ENCODE measurements at places on chromosomes 16 and 17.

GRCh38 chr17:78391051-78391431, 12.6 kb downstream of the PGS1 start:
- DNase-seq: no peak

GRCh38 chr17:63189930-63190329, 223.9 kb downstream of the TANC2 start:
- DNase-seq: no peak

- no peak for DNase-seq
These were observed 52.1 kb downstream of the METRNL start for GRCh38 chr17:83131401-83132011.

DNA sequence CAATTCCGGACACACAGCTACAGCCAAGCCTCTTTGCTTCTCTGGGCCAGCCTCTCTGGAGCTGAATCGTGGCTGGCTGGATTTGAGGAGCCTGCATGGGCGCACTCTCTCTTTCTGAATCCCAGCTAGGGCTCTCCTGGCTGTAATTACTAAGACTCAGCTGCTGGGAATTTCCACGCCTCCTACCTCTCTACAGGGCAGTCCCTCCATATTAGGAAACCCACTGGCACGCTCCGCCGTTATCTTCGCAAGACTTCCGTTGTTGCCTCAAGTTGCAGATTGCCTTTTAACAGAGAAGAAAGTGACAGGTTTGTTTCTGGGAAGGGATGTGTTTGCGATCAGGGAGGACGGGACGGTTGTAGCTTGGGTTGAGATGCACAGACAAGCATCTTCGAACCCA, 188.4 kb upstream of the NLRP1 start:
- no peak for DNase-seq

DNA sequence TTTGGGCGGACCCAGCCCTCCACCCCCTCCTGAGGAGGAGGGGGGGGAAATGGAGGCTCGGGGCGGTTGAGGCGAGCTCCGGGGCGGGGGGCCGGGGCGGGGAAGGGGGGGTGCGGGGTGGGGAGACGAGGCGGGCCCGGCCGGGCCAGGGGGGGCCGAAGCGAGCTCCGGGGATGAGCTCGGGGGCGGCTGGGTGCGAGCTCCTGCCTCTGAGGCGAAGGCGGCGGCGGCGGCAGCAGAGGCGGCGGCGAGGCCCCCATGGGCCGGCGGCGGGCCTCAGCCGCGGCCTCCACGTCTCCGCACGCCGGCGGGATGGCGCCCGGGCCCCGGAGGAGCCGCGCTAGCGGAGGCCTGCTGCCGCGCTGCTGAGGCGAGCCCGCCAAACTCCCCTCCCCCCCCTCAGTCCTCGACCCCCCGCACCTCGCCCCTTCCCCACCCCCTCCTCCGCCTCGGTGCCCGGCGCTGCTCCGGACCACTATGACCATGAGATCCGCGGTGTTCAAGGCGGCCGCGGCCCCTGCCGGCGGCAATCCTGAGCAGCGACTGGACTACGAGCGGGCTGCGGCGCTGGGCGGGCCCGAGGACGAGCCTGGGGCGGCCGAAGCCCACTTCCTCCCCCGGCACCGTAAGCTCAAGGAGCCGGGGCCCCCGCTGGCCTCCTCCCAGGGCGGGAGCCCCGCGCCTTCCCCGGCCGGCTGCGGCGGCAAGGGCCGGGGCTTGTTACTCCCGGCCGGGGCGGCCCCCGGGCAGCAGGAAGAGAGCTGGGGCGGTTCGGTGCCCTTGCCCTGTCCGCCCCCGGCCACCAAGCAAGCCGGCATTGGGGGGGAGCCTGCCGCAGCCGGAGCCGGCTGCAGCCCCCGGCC, 596 bp downstream of the MSL1 start:
- no peak for DNase-seq

DNA sequence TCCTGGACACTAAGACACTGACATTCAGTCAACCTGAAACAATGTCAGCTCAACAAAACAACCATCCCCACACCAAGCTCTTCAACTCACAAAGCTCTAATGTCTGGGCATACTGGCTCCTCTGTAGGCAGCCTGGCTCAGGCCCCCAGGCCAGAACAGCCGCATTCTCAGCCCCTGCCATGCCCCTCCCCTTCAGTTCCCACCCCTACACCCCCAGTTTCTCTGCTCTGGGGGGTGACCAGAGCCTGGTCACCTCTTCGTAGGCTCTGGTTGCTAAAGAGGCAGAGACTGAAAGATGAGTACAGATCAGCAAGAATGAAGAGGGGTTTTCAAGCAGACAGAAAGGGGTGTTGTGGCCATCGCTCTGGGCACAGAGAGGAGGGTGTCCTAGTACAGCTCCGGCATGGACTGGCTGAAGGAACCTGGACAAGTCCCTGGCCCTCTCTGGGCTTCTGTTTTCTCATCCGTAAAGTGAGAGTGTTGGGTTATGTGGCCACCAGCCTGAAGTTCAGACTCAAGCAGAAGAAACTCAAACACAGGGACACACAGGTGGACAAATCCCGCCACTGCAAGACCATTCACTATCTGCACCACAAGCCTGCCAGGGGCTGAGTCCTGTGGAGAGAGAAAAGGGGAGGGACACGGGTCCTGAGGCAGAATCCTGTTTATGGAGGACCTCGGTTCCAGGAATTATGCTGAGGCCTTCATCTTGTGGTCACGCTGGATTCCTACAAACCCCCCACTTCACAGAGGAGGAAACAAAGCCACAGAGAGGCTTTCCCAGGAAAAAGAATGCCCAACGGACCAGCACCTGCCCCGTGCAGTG, 987 bp upstream of the SLC4A1 start:
- DNase-seq: no peak

DNA sequence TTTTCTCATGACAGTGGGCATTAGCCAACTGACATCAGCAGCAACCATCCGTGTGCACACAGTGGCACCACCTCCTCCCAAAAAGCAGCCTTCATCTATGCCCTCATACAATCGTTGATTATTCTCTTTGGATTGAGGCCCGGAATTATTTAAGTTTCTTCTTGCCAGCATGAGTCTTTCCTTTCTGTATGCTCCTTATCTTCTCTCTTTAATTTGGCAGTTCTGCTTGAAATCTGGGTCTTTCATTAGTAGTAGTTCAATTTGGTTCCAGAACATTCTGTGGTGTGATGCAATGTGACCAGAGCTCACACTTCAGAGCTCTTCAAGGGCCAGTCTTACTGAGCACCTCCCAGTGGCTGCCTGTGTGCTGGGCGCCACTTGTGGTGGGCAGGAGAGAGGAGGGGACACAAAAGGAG, 52.2 kb upstream of the STH start:
- DNase-seq: no peak

- DNase-seq: no peak
These were observed 80.4 kb upstream of the DNAJA2 start for GRCh38 chr16:47053895-47054294.

DNA sequence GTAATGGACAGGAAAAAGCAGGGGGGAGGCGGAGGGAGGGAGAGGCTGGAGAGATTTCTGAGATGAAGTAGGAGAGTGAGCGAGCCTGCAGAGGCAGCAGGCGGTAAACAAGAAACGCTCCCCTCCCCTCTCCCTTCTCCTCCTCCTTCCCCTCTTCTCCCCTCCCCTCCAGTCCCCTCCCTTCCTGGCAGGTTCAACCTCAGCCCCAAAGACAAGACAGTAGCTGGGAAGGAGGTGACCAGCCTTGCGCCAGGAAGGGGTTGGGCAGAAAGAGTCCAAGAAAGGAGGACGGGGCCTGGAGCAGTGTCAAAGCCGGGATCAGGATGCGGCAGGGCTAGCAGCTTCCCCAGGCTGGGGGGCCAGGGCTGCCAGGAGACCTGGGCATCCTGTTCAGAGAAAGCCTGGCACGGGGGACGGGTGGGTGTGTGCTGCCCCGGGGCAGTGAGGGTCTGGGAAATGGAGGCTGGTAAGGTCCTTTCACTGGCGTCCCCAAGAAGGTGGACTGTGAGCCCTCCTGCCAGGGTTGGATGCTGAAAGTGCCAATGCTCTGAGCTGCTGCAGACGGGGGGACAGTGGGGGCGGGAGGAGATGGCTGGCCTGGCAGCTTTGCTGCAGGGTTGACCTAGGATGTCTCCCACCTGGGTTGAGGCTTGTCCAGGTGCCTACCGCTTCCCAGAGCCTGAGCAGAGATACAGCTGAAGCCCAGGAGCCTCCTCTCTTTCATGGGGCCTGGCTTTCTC, 261.6 kb upstream of the TNRC6C start:
- no peak for DNase-seq

GRCh38 chr16:769184-769784, 8.8 kb downstream of the MSLN start:
- DNase-seq: no peak

DNA sequence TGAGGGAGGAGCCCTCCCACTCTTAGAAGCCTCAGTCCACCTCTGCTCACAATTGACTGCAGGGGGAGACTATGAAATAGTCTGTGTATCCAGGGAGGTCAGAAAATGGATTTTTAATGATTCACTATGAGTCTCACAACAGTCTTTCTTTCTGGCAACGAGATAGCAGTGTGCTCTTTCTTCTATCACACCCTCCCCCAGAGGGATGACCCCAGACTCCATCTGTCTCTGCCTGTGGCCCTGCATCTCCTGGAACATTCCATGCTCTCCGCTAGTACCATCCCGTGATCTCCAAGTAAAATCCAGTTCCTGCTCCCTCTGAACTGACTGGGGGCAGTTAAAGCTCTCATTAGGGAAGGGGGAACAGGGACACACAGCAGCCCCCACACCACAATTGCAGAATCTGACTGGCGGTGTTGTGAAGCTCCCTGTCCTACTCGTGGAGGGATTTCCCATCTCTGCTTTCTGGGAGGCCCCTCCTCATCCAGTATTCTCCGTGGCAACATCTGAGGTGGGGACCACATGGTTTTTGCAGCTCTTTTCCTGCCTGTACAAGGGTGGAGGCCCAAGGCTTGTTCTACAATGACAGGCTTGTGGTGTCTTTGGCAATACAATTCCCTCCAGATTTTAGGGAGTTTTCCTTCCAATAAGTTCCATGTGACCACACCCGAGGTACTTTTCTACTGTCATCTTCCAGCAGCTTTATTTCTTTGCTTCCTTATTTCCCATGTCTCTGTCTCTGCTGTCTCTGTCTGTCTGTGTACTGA, 19.4 kb downstream of the NATD1 start:
- DNase-seq: no peak

DNA sequence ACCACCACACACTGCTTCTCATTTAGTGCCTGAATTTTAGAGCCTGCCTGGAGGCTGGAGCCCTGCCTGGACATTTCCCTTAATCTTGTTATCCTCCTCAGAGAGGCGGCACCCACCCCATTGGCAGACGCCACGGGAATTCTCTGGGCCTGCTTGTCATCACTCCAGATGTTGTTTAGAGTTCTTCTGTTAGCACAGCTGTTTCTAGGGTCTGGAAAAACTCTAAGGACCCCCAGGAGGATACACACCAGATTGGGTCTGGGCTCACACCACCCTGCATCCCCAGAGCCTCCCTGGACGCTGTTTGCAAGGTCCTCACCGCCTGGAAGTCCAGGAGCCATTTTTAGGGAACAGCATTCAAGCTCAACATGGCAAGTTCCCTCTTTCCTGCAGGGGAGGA, 565 bp upstream of the XAF1 start:
- no peak for DNase-seq

GRCh38 chr17:27596096-27596495, 34.9 kb upstream of the LGALS9 start:
- DNase-seq: no peak

DNA sequence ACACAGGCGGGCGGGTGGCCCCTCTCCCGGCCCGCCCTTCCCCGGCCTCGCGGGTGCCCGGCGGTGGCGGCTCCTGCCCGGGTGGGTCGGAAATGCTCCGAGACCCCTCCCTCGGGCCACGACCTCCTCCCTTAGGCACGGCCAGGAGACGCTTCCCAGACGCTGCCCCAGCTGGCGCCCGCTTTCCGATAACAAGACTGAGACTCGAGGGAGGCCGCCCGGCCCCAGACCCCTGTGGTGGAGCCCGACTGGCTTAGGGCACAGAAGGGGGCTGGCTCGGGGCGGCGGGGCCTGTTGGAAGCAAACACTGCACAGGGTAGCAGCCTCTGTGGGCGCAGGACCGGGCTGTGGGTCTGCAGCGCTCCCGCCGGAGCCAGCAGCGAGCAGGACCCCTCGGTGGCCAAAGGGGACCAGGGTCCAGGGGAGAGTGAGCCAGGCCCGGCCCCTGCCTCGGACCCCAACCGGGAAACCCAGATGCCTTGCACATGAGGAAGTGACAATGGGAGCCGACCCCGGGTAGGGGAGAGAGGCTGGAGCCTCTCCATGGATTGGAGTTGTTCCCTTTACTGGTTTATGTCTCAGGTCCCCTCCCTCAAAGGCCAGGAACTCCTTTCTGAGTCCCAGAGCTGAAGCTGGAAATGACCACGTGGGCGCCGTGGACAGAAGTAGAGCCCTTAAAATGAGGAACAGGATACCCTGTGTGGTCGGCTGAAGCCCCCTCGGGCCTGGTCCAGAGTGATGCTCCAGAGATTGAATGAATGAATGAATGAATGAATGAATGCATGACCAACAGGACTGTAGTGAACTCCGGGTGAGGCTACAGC, 19.8 kb upstream of the ADCY7 start:
- DNase-seq: no peak

DNA sequence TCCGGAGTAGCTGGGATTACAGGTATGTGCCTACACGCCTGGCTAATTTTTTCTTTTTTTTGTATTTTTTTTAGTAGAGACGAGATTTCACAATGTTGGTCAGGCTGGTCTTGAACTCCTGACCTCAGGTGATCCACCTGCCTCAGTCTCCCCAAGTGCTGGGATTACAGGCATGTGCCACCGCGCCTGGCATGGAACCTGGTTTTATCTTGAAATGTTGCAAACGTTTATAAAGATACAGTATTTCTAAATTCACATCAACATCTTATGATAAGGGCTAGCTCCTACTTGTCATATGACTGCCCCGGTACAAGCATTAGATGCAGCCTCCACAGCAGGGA, 1.5 kb upstream of the IST1 start:
- no peak for DNase-seq

DNA sequence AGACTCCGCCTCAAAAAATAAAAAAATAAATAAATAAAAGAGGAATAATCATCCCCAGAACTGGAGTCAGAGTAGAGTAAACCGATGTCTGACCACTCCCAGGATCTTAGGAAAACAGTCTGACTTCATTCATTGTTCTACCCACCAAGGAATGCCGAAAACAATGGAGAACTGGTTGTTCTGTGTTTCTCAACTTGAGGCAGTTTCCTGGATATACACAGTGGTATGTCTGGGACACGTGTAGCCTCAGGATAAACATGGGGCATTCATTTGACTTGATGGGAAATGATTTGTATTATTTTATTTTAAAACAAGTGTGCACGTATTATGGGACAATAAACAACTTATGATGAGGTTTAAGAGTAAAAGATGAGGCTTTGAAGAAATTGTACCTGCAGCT, 32.8 kb upstream of the PAFAH1B1 start:
- no peak for DNase-seq

- no peak for DNase-seq
These were observed 19.8 kb downstream of the PLXDC1 start for GRCh38 chr17:39131616-39132015.

- no peak for DNase-seq
These were observed 8.6 kb downstream of the CARHSP1 start for GRCh38 chr16:8859913-8860881.

GRCh38 chr16:87823181-87823929, 46.0 kb downstream of the SLC7A5 start:
- no peak for DNase-seq
